ENCODE measurements at places on chromosomes 3 and 15.

DNA sequence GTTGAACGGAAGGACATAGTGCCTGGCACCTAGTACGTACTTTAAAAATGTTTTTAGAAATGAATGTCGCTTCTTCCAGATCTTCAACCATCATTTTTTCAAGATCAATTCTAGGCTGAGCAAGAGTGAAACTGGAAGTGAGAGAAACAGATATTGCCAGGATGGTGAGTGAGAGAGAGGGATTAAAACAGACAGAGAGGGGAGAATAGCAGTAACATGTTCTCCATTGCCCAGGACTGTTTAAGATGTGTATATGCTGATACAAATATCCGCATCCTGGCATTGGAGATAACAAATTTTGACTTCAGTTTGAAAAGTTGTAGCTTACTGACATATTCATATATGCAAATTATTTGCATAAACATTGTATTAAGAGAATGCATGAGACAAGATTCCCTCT, 1156.1 kb downstream of the TBL1XR1 start:
- no peak for DNase-seq

GRCh38 chr3:15044326-15044725, 20.8 kb downstream of the MRPS25 start:
- DNase-seq, result no peak

DNA sequence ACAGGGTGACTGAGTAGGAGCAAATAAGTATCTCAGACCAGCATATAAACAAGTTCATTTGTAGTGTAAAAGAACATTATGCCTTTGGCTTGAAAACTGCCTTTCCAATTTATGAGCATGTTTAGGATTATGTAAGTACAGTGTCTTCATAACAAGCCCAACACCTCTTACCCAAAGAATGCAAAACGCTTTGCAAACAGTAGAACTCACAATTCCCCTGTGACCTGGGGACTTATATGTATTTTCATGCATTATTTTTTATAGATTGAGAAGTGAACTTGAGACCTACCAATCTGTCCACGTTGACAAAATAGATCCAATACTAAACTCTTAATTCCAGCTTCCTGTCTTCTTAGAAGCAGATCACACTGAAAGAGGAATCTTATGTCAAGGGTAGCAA, 202.1 kb downstream of the TP63 start:
- DNase-seq, result no peak

DNA sequence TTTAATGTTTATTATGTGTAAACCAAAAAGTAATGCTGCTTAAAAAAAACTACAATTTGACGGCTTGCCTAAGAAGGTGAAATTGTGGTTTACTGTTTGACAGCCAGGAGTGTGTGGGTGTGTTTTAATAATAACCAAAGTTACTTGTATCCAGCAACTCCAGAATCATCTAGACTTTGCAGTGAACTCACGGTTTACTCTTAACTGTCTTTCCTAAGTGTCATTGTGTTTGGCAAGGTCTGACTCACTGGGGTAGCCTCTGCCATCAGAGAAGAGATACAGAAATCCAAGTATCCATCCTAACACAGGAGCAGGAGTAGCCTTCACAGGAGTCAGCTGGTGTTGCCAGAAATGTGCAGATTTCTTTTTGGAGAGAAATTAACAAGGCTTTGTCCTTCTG, 151.1 kb downstream of the CTNNB1 start:
- DNase-seq, result no peak

DNA sequence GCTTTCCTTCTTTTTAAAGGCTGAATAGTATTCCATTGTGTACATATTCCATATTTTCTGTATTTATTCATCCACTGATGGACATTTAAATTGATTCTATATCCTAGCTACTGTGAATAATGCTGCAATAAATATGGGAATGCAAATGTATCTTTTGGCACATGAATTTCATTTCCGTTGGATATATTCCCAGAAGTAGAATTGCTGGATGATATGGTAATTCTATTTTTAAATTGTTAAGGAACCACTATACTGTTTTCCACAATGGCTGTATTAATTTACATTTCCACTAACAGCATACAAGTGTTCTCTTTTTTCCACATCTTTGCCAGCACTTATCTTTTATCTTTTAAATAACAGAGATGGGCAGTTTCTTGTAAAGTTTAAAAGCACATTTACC, 302.7 kb downstream of the CTNNB1 start:
- no peak for DNase-seq

DNA sequence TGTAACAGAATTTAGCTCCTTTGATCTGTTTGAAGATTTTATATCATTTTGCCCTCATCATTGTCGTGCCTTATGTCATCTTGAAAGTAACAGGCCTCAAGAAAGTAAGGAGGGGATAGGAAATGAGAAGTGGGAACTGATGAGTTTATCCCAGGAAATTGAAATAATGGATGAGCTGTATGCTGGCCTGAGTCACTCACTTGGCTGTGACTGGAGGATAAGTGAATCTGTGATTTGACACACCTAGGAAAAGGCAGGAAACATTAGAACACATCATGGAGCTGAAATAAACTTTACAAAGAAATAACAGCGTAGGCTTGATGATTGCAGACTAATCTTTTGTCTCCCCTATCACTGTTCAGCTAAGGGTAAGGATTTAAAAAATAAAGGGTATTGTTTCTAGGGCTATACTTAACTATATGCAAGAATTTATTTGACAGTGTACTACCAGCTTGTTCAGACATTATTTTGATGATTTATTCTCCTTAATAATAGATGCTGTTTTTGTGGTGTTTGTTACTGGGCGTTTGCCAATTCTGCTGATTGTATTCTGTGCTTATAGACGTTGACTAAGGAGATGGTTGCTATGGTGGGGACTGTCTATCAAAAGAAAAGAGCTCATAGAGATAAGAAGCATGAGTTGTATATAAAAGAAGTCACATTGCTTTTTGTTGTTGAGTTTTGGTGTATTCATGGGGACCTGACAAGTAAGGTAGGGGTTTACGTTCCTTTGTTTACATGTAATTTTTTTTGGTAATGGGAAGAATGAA, 105.6 kb upstream of the ROPN1 start:
- DNase-seq, result no peak
